ENCODE measurements at places on chromosomes 11 and 22.

DNA sequence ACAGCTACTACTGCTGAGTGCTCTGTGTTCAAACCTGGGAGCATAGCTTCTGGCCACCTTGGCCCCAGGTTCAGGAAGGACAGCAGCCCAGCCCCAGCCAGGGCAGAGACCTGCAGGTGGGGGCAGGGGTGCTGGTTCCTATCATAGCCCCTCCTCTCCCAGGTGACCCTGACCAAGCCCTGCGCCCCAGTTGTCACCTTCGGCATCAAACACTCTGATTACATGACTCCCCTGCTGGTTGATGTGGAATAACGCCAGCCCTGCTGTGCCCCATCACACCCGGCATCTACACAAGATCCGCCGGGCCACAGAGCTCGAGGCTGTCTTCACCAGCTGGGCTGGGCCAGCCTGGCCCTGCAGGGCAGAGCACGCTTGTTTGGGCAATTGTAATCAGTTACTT is 6.9 kb downstream of the SCGB1C1 start:
- no peak for DNase-seq

DNA sequence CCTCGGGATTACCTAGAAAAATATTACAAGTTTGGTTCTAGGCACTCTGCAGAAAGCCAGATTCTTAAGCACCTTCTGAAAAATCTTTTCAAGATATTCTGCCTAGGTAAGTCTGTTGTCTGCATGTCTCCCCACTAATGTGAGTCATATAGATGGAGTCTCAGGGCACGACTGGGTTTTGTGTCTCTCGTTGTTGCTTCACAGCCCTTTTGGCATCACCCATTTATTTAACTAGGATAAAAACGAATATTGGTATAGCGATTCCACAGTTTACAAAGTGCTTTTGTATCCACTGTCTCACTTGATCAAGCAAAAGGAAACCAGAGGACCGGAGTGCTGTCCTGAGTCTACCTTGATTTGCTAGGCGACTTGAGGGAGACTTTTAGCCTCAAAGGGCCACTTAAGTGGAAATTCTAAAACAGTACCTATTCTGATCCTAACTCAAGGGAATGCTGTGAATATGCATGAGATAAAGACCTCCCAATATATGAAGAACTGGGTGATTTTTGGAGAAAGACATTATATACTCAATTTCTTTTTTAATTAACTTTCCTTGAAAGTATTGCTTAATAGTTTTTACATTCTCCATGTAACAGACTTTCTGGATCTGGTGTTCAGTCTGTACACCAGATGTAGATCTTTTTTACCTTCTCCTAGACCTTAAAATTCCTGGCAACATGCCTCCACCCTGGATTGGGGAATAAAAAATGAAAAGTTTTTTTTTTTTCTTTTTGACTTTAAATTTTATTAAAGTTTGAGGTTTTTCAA is 590 bp downstream of the NNMT start:
- DNase-seq: no peak

DNA sequence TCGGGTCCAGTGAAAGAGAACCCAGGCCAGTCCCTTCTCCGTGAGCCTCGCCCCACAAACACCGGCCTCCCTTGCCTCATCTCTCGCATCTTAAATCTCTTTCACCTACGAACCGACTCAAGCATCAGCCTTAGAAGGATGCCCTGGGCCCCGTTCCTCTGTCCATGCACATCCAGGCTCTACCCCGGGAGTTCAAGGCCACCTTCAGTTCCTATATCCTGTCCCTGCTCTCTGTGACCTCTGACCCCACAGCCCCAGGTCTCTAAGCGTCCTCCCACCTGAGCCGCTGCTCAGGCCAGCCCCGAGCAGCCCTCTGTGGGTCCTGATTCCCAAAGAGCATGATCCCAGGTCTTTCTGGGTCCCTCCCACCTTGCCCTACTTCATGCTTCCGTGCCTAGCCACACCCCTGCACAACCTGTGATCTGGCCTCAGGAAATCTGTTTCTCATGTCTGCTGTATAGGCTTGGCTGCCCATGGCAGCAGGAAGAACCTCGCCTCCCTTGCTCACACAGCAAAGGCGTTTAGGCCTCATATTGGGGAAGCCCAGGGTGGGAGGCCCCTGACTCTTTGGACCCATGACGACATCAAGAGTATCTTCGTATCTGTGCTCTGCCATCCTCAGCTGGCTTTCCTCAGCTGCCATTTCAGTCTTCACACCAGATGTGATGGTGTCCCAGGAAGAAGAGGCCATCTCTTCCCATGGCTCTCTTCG is 77.5 kb upstream of the SEPTIN5 start:
- no peak for DNase-seq

GRCh38 chr11:68044145-68044813 is 5.5 kb downstream of the TCIRG1 start:
- DNase-seq: no peak

- DNase-seq: no peak
These were observed 90.5 kb downstream of the NTM start for GRCh38 chr11:131460931-131461330.

DNA sequence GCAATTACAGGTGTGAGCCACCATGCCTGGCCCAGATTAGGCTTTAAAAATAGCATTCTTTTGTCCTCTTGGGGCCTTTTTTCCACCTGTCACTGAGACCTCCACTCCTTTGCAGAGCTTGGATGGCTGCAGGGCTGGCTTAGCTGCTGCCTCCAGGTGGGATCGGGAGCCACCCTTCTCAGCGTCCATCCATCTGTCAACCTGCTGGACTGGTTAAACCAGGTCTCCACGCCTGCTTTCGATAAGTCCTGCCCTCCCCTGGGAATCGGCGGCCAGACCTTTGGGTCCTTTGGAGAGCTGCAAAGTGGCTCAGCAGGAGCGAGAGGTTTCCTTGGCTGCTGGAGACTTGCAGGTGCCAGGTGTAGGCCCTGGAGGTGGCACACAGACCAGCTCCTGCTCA is 23.4 kb upstream of the GRAMD4 start:
- no peak for DNase-seq
